GM10248 (cell line): ENCODE measurements at places on chromosomes 7 and 10.

GRCh38 chr10:33459602-33460001, 125.1 kb upstream of the NRP1 start:
- no peak for DNase-seq

DNA sequence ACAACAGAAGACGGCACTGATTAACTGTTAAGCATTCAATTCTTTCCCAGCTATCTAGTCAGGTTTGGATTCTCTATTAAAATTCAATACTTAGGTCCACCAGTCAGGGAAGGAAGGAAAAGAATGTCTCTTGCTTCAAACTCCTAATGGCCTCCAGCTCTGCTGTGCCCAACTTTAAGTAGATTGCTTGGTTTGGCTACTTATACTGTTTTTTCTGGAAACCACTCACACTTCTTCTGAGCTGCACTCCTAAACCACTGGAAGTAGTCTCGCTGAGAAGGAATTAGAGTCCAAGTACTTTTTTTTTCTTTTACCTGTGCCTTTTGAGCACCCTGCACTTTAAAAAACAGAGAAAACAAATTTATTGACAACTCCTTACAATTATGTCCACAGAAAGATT, 26.7 kb upstream of the COL1A2 start:
- DNase-seq = no peak

- DNase-seq = no peak
Observed at GRCh38 chr7:141295367-141295895, 221.6 kb downstream of the TMEM178B start.

DNA sequence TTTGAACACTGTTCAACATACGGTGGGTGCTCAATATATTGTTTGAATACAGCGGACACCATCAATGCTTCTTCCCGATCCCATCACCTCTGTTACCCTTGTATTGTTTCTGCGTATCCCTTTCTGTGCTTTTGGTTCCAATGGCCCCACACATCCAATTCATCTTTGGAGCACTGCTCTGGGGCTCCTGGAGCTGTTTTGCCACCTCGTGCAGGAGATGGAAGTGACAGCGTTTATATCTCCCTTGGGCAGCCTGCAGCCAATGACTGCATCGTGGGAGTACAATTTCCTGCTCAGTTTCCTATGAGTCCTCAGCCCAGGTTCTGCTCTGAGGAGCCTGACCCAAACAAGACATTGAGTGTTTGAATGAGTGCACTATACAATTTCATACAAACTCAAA, 50.2 kb upstream of the PIK3CG start:
- DNase-seq = no peak
